Sigmoid colon (tissue), 7 donors: ENCODE measurements at places on chromosomes 1 and 21.

DNA sequence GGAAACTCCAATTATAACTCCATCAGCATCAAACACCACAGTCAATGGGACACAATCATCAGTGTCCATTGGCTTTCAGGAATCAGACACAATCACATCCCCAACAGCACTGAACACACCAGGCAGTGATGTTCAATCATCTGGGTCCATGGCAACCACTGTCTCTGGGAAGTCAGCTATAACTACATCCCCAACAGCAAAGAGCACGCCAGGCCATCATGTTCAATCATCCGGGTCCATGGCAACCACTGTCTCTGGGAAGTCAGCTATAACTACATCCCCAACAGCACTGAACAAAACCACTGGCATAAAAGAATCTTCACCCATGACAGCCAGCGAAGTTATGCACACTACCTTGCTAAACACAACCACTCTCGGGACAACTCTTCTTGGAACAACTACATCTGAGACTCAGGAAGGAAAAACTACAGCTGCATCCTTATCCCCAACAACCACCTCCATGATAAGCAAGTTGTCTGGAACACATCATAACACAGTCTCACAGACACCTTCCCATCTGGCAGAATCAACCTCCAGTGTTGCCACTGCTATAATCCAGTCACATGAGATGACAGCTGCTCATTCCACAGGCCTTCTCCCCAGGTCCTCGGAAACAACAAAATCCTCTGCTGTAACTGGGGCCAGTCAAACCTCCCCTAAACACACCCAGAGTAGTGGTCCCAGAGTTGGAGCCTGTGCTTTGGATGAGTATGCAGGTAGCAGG is 19.9 kb downstream of the CATSPER4 start:
- no peak overlapping the region for H3K27ac ChIP-seq
- no peaks in the 10 kb centered on the region for H3K4me1 ChIP-seq
- no peaks in the 10 kb centered on the region for H3K36me3 ChIP-seq
- no peak overlapping the region for H3K4me3 ChIP-seq
- H3K27me3 ChIP-seq: no peaks in the 10 kb centered on the region

DNA sequence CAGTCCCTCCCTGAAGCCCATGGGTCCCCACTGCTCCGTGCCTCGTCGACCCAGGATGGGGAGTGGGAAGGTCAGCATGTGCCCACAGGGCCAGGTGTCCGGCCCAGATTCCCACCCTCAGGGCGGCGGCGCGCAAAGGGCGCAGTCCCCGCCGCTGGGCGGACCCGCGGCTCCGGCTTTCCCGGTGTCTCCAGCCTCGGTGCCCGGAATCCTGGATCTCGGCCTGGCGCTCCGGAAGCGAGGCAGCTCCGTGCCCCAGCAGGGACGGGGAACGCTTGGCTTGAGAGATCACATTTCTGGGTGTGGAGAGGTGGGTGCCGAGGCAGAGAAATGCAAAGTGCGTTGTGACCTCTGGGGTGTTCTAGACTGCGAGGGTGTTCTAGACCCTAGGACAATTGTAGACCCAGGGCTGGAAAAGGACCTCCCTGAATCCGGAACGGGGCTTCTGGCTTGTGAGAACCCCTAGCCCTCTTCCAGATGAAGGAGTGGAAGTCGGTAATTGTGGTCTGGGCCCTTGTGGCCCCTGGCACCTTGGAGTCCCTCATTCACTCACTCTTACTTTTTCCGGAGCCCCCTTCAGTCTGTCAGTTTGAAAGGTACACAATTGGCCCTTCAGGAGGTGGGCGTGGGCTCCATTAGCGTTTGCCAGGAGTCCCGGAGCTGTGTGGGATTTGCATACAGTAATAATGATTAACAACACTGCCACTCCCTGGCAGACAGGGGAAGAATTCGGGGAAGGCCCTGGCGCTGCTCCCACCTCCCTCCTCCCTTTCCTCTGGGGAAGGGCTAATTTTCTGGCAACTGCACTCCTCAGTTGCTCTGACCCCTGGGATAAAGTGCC is 1.6 kb upstream of the KCND3 start:
- peak; percentile 84 for DNase-seq
- H3K27me3 ChIP-seq: no peaks in the 10 kb centered on the region
- H3K36me3 ChIP-seq: no peaks in the 10 kb centered on the region
- H3K4me1 ChIP-seq: peaks cover 59% of the 10 kb centered on the region
- H3K27ac ChIP-seq: peak overlapping the region; percentile 74

GRCh38 chr1:211334986-211335385 is 8.4 kb downstream of the TRAF5 start:
- no peaks in the 10 kb centered on the region for H3K36me3 ChIP-seq
- no peaks in the 10 kb centered on the region for H3K4me1 ChIP-seq
- no peak overlapping the region for H3K27ac ChIP-seq
- H3K27me3 ChIP-seq: no peaks in the 10 kb centered on the region
- no peak overlapping the region for H3K4me3 ChIP-seq

DNA sequence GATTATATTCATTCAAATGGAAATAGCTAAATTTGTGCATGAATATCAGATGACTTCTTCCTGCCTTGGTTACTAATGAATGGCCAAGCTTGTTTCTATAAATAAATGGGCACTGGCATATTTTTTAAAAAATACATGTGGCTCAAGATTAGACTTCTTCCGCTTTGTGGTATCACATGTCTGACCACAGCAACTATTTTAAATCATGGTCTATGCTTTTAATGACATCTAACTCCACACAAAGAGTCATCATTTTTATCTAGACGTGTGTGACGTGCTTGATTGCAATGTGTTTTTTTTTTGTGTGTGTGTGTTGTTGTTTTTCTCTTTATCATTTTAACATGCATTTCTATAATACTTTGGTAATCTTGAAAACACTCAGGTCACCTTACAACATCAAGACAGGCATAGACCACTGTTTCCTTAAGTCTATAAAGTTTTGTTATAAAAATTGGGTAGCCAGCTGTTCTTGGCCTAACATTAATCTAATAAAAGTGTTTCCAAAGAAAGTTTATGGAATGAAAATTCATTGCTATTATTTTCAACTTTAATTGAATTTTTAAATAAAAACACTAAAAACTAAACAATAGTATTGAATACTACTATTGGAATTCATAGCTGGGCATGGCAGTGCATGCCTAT is 29.5 kb downstream of the RGS1 start:
- no peaks in the 10 kb centered on the region for H3K36me3 ChIP-seq
- no peak for DNase-seq
- no peak overlapping the region for H3K4me3 ChIP-seq
- no peaks in the 10 kb centered on the region for H3K27me3 ChIP-seq

- H3K4me3 ChIP-seq: no peak overlapping the region
- H3K27ac ChIP-seq: no peak overlapping the region
- no peak for DNase-seq
- no peaks in the 10 kb centered on the region for H3K36me3 ChIP-seq
- H3K4me1 ChIP-seq: no peaks in the 10 kb centered on the region
Observed at GRCh38 chr1:172653015-172653709, 5.7 kb upstream of the FASLG start.

DNA sequence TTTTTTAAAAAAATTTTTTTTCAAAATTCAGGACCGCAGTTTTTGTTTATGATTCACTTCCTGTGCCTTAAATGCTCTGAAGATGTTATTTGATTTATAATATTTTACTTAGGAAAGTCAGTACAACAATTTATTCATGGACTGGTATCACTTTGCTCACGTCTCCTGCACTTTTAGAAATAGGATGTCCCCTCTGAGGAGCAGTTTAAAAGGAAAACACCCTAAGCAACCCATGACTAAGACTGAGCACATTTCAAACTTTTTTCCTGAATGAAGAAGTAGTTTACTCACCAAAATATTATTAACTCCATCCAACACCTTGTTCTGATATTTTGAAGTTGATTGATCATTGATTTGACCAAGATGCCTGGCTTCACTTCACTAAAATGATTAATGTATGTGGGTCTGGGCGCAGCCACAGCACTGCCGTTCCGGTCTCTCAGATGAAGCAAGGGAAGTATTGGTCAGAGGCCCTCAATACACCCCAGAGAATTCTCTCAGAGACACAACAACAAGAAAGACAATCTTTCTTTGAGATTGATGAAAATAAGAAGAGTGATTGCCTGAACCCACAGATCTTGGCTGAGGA is 223.9 kb downstream of the TGFB2 start:
- no peaks in the 10 kb centered on the region for H3K4me1 ChIP-seq
- DNase-seq: no peak
- H3K27me3 ChIP-seq: no peaks in the 10 kb centered on the region
- H3K36me3 ChIP-seq: no peaks in the 10 kb centered on the region
- H3K4me3 ChIP-seq: no peak overlapping the region

DNA sequence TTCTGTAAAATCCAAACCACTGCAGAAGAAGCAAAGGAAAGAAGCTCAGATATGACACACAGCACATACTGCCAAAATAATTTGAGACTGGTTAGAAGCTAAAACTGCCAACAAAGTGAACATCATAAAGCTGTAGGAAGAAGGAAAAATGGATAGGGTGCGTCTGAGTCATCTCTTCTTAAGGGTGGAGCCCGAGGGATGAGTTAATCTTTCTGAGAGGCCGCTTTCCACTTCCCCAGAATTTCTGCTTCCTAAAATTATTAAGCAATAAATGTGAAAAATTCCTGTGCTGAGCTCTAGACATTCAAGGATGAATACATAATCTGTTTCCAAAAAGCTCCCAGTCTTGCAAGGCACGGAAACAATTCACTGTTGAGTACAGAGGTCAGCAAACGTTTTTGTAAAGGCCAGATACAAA is 20.1 kb downstream of the PPT1 start:
- H3K4me1 ChIP-seq: peaks cover 18% of the 10 kb centered on the region
- H3K27ac ChIP-seq: peak overlapping the region; percentile 69
- H3K4me3 ChIP-seq: no peak overlapping the region
- H3K27me3 ChIP-seq: no peaks in the 10 kb centered on the region
- H3K36me3 ChIP-seq: peaks cover 4% of the 10 kb centered on the region
- DNase-seq: no peak

DNA sequence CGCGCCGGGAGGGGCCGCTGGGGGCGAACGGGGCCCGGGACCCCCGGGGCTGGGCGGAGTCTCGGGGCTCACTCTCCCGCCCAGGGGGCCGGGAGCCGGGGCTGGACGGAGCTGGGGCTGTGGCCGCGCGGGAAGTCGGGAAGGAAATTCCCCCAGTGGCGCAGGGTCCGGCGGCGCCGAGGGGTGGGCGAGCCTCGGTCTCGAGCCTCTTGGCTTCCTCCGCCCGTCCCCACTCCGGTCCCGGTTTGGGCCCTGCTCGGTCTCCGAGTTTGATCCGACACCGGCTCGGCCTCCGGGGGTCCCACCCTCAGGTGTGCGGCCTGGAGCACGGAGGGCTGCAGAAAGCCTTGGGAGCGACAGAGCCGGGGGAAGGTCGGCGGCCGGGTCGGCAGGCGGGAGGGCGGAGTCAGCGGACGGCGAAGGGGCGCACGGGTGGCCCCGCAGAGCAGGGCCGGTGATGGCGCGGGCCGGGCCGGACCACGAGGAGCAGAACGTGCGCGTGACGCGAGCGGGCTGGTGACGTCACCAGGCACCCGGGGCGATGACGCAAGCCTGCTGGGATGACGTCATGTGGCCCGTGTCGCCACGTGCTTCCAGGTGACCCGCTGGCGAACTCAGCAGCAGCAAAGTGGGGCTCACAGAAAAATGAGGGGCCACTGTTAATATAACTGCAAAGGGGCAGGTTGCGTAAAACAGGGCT is 610 bp upstream of the HES4 start:
- no peaks in the 10 kb centered on the region for H3K36me3 ChIP-seq
- peak; percentile 95 for DNase-seq
- peak overlapping the region; percentile 58 for H3K4me3 ChIP-seq
- peaks cover 17% of the 10 kb centered on the region for H3K27me3 ChIP-seq
- H3K4me1 ChIP-seq: peaks cover 46% of the 10 kb centered on the region
